ENCODE measurements at places on chromosomes 2 and 18.

- H3K36me3 ChIP-seq, result no peaks in the 10 kb centered on the region
- DNase-seq, result no peak
- no peak overlapping the region for H3K4me3 ChIP-seq
- H3K27me3 ChIP-seq, result peaks cover 72% of the 10 kb centered on the region
- peaks cover 2% of the 10 kb centered on the region for H3K4me1 ChIP-seq
Measured at GRCh38 chr2:176648700-176649297, 379.6 kb downstream of the MTX2 start.

DNA sequence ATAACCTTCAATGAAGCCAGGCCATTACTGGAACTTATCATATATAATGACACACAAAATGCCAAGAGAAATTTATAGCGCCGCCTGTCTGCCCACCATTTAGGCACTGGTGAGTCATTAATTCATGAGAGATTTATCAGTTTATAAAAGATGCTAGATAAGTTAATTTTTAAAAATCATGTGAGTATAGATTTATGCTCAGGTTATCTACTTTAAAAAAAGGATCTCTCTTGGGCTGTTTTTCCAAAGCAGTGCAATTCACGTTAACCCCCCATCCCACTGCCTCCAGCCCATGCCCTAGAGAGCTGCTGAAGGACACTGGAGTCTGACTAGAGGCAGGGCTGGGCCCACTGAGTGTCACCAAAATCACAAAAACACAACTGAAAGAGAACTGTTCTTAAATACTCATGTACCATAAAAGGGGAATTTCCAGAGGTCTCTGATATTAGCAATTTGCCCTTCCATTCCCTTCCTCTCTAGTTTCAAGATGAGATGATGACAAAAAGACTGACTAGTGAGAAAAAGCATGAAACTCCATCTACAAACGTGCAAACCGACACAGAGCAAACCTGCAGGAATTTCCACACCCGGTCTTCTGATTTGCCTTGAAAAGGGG, 160.8 kb downstream of the BCL2 start:
- H3K36me3 ChIP-seq, result no peaks in the 10 kb centered on the region
- no peaks in the 10 kb centered on the region for H3K27me3 ChIP-seq
- H3K4me3 ChIP-seq, result no peak overlapping the region
- DNase-seq, result no peak
- H3K4me1 ChIP-seq, result no peaks in the 10 kb centered on the region

DNA sequence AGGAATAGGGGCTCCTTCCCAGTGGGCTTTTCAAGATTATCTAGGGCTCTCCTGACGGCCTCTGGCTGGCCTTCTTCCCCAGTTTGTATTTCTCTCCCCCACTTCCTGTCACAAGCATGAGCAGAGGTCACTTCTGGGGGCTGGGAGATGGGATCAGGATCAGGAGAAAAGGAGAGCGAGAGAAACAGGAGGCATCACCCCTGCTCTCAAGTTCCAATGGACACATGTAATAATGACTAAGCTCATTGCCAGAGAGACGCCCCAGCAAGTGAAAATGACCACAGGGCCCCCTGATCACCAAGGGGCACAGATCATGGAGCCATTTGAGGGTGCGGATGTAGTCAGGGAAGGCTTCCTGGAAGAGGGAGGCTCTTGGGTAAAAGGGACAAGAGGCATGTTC, 92.1 kb downstream of the SMAD7 start:
- no peaks in the 10 kb centered on the region for H3K4me1 ChIP-seq
- H3K27me3 ChIP-seq, result no peaks in the 10 kb centered on the region
- H3K27ac ChIP-seq, result no peak overlapping the region
- H3K4me3 ChIP-seq, result no peak overlapping the region

GRCh38 chr2:17680119-17680518, 73.5 kb downstream of the SMC6 start:
- no peaks in the 10 kb centered on the region for H3K27me3 ChIP-seq
- H3K27ac ChIP-seq, result no peak overlapping the region
- H3K36me3 ChIP-seq, result peaks cover 5% of the 10 kb centered on the region
- H3K4me1 ChIP-seq, result no peaks in the 10 kb centered on the region
- no peak overlapping the region for H3K4me3 ChIP-seq

- H3K27ac ChIP-seq, result no peak overlapping the region
- H3K4me3 ChIP-seq, result no peak overlapping the region
- no peaks in the 10 kb centered on the region for H3K36me3 ChIP-seq
- no peaks in the 10 kb centered on the region for H3K4me1 ChIP-seq
- no peaks in the 10 kb centered on the region for H3K27me3 ChIP-seq
Measured at GRCh38 chr2:233708942-233709341, 3.8 kb upstream of the UGT1A5 start.

GRCh38 chr2:216171011-216171410, 61.9 kb downstream of the XRCC5 start:
- DNase-seq, result no peak
- no peak overlapping the region for H3K27ac ChIP-seq
- no peaks in the 10 kb centered on the region for H3K4me1 ChIP-seq

DNA sequence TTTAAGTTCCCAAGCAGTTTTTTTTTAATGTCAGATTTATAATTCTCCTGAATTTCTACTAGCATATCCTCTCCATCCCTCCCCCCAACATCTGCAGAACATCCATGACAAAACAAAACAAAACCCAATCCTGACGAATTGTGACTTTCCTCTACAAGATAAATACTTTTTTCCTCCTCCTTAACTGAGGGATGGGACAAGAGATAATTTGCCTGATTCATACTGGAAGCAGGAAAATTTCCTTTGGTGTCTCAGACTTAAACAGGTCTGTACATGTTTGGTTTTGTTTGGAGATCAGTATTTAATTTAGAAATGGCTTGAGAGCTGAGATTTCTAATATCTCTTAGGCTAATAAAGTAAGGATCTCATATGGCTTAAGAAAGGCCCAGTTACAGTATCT, 2.2 kb downstream of the CAVIN2 start:
- DNase-seq, result no peak
- peaks cover 44% of the 10 kb centered on the region for H3K4me1 ChIP-seq
- H3K4me3 ChIP-seq, result peak overlapping the region; percentile 94
- H3K27me3 ChIP-seq, result no peaks in the 10 kb centered on the region
- H3K36me3 ChIP-seq, result peaks cover 2% of the 10 kb centered on the region

- no peak overlapping the region for H3K4me3 ChIP-seq
- H3K36me3 ChIP-seq, result no peaks in the 10 kb centered on the region
- no peak for DNase-seq
Measured at GRCh38 chr2:39682066-39682692, 16.5 kb downstream of the TMEM178A start.

- no peaks in the 10 kb centered on the region for H3K27me3 ChIP-seq
- no peak for DNase-seq
- no peaks in the 10 kb centered on the region for H3K4me1 ChIP-seq
- H3K4me3 ChIP-seq, result no peak overlapping the region
- no peaks in the 10 kb centered on the region for H3K36me3 ChIP-seq
Measured at GRCh38 chr2:19833978-19834377, 67.8 kb downstream of the TTC32 start.
